Progenitor cell of endocrine pancreas (in vitro differentiated cells): ENCODE measurements at places on chromosomes 11 and 22.

DNA sequence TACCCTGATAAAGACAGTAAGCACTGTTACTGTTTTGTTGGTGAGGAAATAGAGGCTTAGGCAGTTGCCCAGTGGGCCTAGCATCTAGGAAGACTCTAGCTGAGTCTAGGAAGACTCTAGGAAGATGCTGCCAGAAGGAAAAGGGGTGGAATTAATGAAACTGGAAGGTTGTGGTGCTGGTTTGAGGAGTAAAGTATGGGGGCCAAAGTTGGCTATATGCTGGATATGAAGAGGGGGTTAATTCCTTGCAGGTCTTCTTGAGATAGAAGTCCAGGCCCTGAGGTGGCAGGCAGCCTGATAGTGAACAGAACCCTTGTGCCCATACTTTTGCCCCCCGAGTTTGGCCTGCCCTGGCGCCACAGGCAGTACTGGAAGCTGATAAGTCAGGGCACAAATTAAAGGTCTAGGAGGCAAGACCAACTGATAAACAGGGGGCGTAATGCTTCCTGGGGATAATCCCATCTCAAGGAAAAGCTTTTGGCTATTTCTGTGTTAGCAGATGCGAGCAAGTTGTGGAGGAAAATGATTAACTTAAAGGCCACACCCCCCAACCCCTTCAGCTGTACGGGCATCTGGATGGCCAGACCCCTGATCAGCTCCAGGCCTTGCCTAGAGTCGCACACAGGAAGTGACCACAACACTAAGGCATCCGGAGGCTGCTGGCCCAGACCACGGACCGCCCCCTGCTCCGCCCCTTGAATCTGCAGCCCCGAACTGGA is 3.1 kb downstream of the ILK start:
- peak; percentile 79 for DNase-seq

- DNase-seq = no peak
Observed at GRCh38 chr22:22155146-22155545, 89.4 kb upstream of the VPREB1 start.

- no peak for DNase-seq
Observed at GRCh38 chr11:72354356-72355115, 79.8 kb downstream of the CLPB start.

GRCh38 chr11:69440876-69441275 is 40.6 kb upstream of the LINC01488 start:
- no peak for DNase-seq

DNA sequence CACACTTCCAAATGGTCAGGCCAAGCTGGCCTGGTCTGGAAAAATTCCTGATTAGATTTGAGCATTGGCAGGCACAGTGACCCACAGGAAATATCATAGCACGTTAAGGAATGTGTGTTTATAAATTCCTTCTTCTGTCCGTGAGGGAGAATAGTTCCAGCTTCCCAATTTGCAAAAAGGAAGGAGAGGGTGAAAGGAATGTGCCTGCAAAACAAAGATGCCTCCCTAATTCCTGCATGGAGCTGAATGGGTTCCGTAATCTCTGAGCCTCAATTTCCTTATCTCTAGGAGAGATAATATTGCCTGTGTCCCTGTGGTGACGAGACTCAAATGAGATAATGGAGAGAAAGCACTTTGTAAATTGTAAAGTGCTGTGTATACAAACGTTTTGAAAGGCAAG is 105.1 kb downstream of the FEZ1 start:
- DNase-seq = no peak

- no peak for DNase-seq
Observed at GRCh38 chr11:1459764-1460395, 26.7 kb downstream of the MOB2 start.

DNA sequence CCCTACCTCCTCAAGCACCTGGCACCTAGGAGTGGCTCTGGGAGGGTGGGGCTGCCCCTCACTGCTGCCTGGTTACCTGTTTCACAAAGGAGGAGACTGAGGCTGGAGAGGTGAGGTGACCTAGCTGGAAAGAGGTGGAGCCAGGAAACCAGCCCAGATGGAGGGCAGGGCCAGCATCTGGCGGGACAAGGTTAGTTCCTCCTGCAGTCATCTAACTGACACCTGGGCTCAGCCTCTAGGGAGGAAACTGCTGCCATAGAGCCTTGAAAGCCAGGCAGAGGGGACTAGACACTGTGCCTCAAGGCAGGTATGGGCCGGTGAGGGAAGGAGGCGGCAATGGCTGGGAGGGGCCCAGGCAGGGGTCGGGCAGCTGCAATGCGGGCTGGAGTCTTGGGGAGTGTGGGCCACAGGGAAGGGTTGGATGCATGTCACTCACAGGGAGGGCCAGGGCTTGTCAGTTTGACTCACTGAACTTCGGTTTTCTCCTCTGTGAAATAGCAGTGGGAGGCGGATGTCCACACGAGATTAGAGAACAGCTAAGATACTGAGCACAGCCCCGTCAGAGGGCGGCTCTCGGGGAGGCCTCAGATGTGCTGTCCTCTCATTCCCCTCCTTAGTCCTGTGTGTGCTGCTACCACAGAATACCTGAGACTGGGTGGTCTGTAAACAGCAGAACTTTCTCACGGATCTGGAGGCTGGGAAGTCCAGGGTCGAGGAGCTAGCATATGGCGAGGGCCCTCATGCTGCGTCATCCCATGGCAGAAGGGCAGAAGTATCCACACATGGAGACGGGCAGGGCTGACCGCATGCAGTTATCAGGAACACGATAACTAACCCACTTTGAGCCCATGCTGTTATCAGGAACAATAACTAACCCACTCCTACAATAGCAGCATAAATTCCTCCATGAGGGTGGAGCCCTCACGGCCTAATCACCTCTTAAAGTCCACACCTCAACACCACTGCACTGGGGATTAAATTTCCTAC is 16.1 kb downstream of the MGAT3 start:
- no peak for DNase-seq

- DNase-seq = no peak
Observed at GRCh38 chr11:40187295-40187694, 1272.2 kb downstream of the LRRC4C start.

DNA sequence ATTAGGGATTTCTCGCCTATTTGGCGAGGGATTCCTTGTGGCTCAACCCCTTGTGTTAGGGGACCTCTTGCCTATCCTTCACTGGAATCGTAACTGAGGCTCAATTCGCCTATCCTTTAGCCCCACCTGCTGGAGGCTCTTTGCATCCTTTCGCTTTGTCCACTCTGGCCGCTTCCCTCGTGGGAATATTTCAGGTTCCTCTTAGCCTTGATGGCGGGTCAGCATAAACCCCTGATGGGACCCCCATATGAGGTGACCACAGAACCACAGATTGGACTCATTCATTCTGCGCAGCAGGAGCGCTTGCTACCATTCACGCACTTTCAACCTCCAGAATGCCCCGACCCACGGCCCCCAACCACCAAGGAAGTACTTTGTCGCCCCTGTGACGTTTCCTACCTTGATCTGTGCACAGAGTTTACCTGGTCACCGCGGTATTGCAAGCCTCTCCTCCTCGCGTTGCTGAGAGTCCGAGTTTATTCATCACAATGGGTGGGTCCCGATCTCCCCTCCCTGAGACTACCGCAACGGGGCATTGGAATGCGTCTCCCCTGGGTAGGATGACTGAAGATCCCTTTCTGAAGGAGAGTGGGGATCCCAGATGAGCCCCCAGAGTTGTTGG is at the start of gene OR52N2:
Gene OR52N2 (plus strand): TSS at position 425 of the 622 bp plus-strand sequence. CDS start 11,412 bp downstream, outside the sequence.
- DNase-seq = peak; percentile 66

DNA sequence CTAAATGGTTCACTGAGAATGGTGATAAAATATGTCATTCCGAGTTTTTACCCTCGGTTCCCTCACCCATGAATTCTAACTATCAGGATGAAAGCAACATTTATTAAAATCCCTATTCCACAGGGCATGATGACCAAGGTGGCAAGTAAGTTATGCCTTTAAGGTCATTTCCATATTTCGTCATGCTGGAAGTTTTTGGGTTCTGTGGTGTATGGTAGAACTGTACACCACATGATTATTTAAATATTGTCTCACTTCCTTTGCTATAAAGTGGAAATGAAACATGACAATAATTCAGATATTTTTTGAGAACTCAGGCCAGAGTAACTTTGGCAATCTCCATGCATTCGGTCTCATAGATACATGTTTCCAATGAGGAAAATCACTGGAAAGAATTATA is 68.5 kb upstream of the CARD18 start:
- DNase-seq = no peak

GRCh38 chr11:746289-747157 is 741 bp upstream of the TALDO1 start:
- DNase-seq = no peak

DNA sequence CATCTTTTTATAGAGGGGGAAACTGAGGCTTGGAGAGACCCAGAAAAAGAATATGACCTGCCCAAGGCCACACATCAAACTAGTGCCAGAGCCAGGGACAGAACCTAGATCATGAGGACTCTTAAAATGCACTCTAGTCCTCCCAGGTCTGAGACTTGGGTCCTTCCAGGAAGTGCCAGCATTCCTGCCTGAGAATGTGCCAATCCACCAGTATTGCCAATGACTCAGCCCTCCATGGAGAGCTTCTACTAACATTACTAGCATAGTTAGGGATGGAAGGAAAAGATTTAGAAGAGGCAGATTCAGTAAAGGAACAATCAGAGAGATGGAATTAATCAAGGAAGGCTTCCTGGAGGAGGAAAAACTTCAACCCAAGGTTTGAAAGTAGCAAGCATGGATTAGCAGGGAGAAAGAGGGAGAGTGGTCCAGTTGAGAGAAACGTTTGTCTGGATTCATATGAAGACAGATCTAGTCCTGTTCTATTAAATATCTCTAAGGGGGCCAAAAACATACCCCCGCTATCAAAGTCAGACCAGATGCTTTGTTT is 20.1 kb upstream of the SMIM35 start:
- no peak for DNase-seq

GRCh38 chr11:43316451-43316850 is 4.7 kb downstream of the API5 start:
- no peak for DNase-seq

DNA sequence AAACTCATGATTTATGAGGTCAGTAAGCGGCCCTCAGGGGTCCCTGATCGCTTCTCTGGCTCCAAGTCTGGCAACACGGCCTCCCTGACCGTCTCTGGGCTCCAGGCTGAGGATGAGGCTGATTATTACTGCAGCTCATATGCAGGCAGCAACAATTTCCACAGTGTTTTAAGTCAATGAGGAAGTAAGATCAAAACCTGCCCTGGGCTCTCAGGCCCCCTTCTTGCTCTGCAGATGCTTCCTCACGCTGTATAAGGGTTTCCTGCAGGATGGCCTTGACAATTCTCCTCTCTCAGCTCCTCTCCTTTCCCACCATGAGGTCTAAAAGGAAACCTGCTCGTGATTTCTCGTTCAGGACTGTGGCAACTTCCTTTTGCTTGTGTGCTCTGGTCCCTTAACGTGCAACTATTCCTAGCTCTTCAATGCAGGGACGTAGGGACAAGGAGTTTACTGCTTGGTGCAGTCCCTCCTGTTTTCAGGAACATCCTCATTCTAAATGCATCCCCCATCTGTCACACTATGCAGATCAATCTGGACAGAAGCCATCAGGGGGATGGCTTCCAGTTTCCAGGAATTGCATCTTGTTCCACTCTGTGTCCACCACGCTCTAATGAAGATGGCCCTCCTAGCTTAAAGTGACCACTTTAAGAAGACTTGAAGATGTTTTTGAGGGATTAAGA is 64.3 kb upstream of the IGLL5 start:
- no peak for DNase-seq

DNA sequence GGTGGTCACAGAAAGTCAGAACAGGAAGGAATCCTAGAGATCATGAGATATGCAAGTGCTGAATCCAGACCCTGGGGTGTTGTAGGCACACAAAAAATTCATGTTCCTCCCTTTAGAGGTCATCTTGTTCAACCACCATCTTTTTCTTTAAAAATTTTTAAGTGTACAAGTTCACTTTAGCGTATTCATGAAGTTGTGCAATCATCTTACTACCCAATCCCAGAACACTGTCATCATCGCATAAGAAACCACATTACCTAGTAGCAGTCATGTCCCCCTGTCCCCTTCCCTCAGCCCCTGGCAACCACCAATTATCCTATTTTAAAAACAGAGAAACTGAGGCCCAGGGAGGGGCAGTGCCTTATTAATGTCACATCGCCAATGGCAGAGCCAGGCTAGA is 20.3 kb upstream of the WNT11 start:
- no peak for DNase-seq

GRCh38 chr11:123760894-123761293 is 6.6 kb upstream of the OR6X1 start:
- no peak for DNase-seq

DNA sequence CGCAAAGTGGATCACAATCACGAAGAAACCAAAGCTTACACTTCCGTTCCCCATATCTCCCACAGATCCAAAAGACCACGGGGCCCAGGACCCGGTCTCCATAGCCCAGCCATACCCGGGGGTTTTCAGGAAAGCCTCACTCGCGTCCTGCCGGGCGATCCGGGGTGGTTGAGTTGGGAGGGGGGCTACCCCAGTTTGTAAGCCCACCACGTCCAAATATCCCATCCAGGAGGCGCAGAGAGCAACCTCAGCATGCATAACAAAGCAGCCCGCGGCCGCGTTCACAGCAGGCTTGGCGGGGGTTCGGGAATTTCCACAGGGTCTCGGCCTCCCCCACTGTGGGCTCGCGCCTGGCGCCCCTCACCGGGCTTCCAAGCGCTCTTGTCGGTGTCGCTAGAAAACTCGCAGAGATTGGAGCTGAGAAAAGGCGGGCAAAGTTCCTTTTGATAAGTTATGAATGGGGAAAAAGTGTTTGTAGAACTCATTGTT is 9.5 kb downstream of the SDF2L1 start:
- DNase-seq = no peak
